Activated T-helper 2 cell treated with anti-CD3 and anti-CD28 coated beads, Interferon-gamma antibody, Interleukin-2, Interleukin-4, amounts not matched to agents 10 μg/mL and 5 μg/mL and 100 μg/mL, durations not matched to agents 14 hours and 24 hours and 36 hours (primary cell): ENCODE measurements at places on chromosomes 12 and 14. TPM values are rescaled to one million over a fixed set of nuclear protein-coding genes. Genes with fewer than 3 reads are reported as not detected.

SLC6A13 gene
- total RNA-seq, result 0.18 and 0.21 TPM in 2 replicates

ATF7 gene
- 28.0 and 32.0 TPM in 2 replicates for total RNA-seq

AKAP5 gene
- 2.3 and 2.5 TPM in 2 replicates for total RNA-seq

DNA sequence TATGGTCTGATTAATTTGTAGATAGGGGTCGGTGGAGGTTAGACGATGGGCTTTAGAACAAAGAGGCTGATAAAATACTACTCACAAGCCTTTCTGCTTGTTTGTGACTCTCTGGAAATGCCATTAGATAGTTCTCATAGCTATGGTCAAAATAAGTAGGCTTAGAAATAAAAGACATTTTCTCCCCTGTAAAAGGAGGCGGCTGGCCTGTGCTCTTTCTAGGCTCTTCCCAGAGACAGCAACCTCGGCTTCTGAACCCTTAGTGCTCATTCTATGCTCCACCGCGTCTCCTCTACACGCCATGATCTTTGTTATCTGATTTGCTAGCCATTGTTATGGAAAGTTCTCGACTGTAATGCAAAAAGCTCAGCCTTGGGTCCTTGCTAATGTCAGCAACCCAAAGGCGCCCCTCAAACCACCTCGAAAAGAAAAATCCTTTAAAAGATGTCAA is 64.5 kb downstream of the CRADD start:
- DNase-seq, result no peak

DNA sequence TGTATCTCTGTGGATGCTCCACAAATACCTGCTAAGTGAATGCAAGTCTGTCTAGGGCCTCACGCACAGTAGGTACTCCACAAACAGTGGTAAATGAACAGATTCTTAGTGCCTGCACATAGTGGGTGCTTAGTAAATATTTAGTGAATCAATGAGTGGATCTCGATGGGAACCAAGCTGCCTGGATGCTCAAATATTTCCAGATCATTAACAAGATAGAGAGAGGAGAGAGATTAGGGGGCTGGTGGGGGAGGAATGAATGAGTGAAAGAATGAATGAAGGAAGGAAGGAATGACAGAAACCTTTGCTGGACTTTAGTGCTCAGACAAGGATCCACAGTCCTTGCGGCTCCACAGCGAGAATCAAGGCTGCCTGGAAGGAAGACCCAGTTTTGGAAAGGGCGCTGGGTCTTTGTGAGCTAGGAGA is 118.2 kb downstream of the SCARB1 start:
- DNase-seq, result no peak

GRCh38 chr12:76879710-76880518 is 1.1 kb upstream of the CSRP2 start:
- DNase-seq, result no peak

DNA sequence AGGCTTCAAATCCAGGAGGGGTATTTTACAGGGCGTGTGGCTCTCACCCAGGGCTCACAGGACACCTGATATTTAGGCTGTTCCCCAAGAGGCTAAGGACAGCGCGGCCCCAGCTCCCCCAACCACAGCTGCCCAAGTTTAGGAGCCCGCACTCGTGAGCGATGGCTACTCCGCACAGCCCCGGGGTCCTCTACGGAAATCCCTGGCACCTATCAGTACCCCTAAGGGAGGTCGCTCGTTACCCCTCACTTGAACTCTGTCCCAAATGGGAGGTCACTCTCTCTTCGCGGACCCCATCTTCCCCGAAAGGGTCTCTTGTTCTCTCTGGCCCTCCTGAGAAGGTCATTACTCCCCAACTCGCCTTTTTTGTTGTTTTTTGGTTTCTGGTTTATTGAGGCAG is 708 bp upstream of the P2RX4 start:
- DNase-seq, result no peak

- no peak for DNase-seq
These were observed 68.0 kb downstream of the GALNT4 start for GRCh38 chr12:89456565-89456964.

DNA sequence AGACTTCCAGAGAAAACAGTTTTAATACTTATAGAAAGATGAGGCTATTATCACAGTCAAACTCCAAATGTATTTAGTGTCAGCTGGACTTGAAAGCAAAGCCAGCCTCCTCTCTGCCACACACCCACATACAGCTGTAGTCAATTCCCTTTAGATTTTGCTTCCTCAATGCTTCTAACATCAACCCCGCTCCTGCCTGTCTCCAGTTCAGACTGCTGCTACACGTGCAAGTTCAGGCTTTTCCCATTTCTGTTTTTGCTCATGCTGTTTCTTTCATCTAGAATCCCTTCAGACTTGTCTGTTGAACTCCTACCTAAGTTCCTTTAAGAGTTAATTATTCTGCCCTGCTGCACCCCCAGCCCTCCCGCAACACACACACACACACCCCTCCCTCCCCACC is 380.0 kb downstream of the KCNH5 start:
- DNase-seq, result no peak

DNA sequence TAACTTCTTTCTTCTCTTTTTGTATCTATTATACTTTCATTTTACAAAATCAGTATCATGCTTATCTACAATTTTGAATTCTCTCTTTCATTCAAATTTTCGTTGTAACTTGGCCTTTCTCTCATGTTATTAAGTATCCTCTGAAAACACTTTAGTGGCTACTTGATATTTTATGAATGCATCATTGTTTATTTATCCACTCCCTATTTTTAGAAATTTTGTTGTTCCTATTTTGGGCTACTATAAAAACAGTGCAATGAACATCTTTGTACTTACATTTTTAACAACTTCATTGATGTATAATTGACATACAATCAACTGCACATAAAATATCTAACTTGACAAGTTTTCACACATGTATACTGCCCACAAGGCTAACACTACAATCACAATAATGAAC is 44.0 kb upstream of the AMIGO2 start:
- no peak for DNase-seq

DNA sequence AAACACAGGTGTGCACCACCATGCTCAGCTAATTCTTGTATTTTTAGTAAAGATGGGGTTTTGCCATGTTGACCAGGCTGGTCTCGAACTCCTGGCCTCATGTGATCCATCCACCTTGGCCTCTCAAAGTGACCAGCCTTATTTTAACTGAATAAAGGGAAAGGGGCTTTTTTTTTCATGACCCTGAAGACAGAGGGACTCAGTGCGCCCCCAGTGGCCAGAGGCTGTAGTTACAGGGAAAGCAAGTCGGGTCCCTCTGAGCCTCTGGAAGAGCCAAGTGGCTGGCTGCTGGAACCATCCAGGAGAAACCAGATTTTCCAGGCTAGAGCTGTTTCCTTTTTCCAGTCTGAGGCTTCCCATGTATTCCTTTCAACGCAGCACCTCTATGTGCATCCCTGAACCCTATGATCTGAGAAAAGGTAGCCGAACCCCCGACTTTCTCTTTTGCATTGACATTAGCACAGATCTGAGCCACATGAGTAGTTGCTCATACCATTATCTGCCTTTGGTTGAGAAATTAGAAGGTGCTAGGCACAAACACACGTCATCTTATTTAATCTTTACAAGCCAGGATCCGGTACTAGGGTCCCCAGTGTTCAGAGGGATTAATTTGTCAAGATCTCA is 342.7 kb downstream of the CACNA1C start:
- no peak for DNase-seq
